Right forelimb (tissue), 1 donor: ENCODE measurements at places on chromosomes 7 and 10.

DNA sequence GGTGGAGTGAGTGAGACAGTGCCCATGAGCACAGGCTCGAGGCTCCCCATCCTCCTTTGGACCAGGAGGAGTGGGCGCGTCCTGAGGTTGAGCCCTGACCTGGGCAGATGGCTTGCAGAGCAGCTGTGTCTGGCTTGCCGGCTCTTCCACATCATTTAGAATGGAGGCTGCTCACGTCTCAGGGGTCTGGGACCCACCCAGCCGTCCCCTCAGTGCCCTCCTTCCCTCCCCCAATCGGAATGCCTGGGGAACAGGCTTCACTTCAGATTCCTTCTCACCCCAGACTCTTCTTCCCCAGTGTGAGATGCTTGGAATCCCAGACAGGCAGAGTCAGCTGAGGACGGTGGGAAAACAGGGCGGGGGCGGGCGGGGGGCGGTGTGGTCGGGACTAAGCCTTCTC is 968.6 kb upstream of the ZNF722 start:
- DNase-seq = no peak

DNA sequence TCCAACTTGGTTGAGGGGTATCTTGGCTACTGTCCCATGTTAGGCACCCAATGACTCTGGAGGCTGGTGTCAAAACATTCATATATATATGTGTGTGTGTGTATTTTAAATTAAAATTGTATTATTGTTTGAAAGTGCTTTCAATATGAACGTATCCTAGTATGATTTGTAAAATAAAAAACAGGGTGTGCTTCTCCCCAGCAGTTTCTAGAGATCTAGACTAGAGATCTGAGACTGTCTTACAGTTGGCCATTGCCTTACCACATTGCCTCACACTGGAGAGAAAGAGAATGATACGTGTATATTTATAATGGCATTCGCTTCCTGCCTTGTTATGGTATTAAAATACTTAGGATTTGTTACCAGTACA is 1.2 kb downstream of the BAG3 start:
- no peak for DNase-seq

GRCh38 chr10:23886355-23886754 is 322.6 kb upstream of the KIAA1217 start:
- no peak for DNase-seq

DNA sequence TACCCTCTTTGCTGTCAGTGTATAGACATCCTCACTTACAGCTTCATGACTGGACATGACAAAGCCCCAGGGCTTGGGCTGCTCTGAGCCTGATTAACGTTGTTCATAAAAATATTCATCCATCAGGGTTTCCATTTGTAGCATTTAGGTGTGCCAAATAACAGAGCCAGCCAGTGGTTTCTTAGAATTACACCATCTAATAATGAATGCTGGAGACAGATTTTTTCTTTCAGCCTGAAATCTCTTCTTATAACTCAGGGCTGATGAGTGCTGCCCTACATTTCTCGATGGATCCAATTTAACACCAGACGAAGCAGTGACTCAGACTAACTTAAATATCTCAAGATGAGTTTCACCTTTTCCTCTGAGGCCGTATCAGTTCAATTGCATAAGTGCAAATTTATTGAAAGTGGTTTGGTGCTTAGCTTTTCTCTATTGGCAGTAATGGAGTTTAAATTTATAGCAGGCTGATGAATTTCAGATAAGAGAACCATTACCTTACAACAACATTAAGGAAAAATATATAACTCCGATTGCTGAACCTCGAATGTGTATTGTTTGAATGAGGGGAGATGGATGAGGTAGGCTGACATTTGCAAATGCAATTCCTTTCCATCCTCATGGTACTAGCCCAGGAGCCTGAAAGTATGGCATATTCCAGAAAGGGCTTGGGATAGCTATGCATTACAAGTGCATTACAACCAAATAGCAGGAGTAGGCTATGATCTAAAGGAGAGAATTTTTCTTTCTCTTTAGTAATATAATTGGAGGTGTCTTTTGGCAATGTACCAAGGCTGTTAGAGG is 900.6 kb downstream of the KCNMA1 start:
- no peak for DNase-seq

DNA sequence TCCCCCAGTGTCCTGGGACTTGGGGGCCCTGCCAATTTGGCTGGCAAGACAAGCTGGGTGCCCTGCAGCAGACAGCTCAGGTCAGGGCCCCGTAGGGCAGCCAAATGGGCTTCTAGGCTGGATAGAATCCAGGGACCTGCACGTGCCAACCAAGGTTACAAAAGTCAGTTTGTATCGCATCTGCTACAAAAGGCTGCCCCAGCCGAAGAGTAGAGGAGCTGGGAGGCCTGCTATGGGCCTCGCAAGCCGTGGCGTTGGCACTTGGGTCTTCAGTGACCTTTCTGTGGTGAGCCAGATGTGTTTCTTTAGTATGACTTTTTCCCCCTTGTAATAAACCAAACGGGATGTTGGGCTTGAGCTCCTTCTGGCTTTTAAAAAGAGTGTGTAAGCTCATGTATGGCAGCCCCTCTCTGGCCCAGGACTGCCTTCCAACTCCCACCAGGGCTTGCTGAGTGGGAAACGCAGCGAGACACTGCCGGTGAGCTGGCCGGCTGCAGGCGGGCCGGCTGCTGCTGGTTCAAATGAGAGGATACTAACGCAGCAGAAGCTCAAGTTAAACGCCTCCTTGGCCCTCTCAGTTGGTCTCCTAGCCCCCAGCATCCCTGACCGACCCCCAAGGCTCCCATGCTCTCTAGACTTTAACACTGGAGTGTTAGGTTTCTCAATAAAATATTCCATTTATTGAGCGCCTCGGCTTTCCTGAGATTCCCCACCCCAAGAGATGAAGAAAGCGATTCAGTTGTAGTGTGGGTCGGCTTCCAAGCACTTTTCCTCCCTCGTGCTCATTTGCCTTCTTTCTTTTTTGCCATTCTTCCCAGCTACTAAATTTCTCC is 3.1 kb upstream of the HOXA10 start:
- peak; percentile 62 for DNase-seq

DNA sequence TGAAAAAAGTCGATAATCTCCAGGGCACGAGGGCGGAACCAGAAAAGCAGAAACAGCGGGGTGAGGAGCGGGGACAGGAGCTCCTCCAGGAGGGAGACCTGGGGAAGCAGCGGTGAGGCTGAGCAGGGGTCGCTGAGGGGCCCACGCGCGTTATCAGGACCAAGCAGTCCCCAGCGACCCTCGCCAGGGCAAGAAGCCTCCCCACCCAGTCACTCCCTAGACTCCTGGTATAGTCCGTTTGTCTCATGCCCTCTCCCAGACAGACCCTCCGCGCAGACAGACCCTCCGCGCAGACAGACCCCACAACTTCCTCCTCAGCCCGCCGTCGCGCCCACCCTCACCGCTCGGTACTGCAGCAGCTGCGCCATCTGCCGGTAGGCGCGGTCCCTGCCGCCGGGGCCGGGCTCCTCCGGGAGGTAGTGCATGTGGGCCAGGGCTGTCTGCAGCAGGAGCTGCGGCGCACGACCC is 6.3 kb downstream of the ATG9B start:
- peak; percentile 88 for DNase-seq

DNA sequence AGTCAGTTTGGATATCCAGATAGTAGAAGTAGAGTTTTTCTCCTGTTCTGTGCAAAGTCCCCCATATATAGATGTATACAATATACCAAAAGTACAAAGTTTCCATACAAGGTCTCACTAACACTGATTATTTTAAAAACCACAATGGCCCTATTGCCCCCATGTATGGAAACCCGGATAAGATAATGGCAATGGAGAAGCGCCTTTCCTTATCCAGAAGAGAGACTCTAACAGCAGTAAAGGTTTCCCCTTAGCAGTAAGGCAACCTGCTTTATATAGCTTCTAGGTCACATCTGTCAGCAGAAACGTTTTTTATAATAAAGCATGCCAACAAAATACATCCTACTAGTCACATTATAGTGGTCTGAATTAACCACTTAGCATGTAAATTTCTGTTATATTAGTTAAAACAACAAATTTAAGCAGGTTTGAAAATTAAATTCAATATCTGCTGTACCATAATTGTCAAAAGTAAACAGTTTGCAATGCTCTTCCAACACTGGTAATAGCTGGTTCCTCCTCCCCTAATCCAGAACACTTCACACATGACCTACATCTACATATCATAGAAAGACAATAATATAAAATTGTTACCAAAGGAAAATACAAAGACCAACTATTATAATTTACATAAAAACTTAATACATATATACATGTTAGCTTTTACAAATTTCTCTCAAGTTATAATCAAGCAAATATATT is 22.4 kb downstream of the USP6NL start:
- DNase-seq = no peak
